ENCODE measurements at places on chromosomes 2 and 18.

DNA sequence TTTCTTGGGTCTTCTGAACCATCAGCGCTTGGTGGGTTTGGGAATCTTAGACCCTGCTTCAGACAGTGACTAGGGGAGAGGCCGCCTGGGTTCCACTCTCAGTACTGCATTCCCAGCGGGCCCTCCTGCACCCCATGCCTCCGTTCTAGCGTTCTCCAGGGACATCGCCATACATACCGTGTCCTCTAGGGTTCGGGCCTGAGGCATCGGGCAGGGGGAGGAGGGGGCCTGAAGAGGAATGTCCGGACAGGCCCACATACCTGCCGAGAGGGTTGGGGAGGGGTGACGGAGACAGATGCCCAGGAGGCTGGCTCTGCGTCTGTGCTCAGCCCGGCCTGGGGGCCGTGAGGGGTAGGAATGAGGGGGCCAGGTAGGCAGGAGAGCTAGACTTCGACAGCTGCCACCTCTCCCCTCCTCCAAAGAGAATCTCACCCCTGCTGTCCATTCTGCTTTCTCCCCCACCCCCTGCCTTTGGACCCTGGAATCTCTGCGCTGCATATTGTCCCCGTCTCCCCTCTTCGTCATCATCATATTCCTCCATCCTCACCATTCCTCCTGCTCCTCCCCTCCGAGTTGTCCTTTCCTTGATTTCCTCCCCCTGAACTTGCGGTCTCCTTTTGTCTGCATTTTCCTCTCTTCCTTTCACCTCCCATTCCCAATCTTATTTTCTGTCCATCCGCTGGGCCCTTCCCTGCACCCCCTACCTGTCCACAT is 7.8 kb upstream of the WNT10A start:
- DNase-seq = no peak

GRCh38 chr2:467892-468647 is 180.2 kb upstream of the ALKAL2 start:
- no peak for DNase-seq

DNA sequence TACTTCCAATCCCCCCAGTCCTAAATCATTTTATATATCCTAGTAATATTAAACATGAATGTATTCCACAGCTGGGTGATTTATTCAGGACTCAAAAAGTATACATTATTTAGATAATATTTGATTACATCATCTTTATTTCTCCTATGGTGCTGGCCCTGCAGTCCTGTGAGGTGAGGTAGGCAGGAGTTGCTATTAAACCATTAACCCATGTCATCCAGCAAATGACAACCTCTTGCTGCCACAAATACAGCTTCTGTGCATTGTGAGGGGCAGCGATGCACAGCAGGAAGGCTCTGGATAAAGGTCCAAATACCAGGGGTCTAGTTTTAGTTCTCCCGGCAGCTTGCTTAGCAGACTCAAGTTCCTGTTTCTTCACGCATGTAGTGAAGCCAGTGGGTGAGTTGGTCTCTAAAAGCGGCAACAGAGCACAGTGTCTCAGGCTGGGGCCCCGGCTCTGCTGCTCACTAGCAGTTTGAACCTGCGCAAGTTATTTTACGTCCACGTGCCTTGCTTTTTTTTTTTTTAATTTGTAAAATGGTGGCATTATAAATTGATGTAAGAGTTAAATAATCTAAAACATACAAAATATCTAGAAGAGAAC is 36.1 kb downstream of the INSIG2 start:
- no peak for DNase-seq

- no peak for DNase-seq
Observed at GRCh38 chr18:62539284-62540165, 16.7 kb downstream of the ZCCHC2 start.

DNA sequence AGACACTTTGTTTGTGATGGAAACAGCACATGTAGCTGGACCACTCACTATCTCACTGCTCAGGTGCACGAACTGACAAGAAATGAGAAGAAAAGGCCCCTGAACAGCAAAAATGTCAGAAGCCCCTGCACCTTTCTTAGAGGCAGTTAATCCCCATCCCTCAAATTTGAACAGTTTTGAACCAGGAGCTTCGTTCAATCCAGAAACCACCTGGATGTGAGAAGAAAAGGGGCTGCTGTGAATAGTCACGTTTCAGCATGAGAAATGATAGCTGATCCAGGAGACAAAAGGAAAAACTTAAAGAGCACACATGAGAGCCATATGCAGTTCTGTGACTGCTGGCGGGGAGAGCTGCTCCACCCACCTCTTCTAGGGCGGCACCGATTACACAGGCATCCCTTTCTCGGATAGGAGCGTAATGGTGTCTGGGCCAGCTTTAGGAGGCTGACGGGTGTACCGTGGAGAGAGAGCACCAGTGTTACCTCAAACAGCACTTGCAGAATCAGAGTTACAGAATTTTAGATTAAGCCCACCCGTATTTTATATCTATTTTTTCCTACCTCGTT is 117.0 kb upstream of the EML6 start:
- DNase-seq = no peak

DNA sequence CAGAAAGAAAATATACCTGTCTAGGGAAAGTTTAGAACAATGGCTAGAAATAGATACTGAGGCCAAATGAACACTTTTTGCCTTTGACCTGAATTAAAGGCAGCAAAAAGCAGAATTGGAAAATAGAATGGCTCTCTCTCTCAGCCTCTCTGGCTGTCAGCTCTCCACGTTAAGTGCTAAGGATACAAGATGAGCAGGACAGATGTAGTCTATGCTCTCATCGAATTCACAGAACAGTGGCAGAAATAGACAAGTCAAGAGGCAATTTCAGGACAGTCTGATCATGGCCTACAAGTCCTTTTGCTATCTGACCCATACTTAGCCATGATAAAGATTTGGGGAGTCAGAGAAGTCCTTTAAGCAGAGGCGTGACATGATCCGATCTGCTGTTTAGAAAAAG is 120.2 kb upstream of the CREB1 start:
- no peak for DNase-seq

DNA sequence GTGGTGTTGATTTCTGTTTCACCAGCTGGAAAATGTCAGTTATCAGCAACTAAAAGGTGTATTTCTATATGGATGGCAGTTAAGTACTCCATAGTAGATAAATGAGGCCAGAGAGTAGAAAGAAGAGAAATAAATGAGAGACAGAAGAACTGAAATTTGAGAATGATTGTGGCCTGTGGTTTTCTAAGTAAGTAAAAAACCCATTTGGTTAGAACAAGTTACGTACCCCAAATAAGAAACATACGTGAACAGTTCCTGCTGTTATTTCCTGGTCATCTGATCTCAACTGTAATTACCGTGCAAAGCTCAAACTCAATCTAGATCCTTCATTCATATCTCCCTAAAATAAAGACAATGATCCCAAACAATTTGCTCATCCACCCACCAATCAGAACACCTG is 181.3 kb downstream of the PID1 start:
- peak; percentile 32 for DNase-seq

GRCh38 chr18:23591011-23591410 is 4.7 kb upstream of the NPC1 start:
- DNase-seq = peak; percentile 28

DNA sequence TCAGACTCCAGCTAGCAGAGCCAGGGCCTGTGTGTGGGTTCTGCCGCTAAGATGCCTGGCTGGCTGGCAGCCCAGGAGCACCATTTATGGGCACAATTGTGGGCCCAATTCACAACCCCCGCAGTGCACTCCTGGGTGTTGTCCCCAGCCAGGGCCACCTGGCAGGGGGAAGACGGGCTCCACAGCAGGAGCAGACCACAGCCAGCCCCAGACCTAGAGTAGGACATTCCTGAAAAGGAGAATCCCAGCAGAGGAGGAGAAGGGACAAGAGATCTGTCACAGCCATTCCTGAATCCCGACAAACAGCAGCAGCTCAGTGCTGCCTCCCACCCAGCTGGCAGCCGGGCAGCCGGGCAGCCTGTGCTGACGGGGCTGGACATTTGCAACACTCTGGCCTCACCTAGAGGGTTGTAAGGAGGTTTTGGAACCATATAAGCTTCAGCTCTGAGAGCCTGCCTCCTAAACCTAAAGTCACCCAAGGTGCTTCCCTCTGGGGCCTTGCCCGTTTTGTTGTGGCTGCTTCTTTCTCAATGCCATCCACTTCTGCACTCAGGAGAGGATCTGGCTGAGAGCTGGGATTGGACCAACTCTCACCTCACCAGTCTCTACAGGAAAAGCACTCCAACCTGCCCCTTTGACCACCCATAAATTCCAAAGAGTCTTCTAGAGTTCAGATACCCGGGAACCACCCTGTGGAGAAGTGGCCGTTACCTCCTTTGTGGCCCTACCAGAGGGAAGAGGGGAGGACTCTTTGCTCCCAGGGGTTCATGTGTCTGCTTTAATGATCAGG is 4.1 kb upstream of the TMEM177 start:
- DNase-seq = no peak

GRCh38 chr18:75730249-75730648 is 302.7 kb upstream of the SMIM21 start:
- DNase-seq = no peak

GRCh38 chr2:190352668-190353536 is 9.5 kb downstream of the INPP1 start:
- no peak for DNase-seq

- peak; percentile 66 for DNase-seq
Observed at GRCh38 chr2:198309673-198310280, 505.4 kb downstream of the PLCL1 start.

GRCh38 chr2:88450925-88451810 is 1.3 kb downstream of the FOXI3 start:
- DNase-seq = no peak

- DNase-seq = no peak
Observed at GRCh38 chr2:232400256-232401015, 6.2 kb upstream of the ALPG start.

DNA sequence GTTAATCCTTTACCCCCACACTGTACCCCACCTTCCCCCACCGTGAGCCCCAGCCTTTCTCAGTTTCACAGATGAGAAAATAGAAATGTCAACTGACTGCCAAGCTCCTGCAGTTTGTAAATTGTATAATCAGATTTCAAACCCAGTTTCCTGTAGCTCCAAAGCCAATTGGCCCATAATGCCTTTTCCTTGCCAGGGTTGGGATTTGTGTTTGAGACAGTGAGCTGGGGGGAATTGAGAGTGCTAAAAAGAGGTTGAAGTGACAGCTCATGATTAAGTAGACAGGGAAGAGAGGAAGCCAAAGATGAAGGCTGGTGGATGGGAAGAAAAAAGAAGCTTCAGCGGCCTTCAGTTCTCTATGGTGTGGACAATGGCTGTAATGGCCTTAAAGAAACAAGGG is 10.7 kb downstream of the OSBPL6 start:
- DNase-seq = no peak

DNA sequence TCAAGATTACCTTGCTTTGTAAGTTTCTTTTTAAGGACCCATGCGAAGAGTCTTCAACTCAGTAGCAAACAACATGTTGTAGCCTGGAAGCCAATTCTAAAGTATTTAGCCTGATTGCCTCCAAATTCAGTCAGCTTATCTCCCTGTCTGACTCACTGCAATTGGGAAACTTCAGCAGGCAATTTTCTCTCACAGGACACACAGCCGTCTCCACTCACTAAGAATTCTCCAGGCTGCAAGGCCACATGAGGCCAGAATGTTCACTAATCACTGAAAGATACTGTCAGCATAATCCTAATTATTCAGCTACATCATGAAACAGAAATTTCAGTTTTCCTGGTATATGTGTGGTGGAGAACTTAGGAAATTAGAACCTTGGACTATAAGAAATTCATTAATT is 78.1 kb upstream of the PDE1A start:
- peak; percentile 96 for DNase-seq

GRCh38 chr18:57741273-57741672 is 61.8 kb downstream of the ATP8B1 start:
- no peak for DNase-seq

GRCh38 chr2:138536302-138536701 is 34.7 kb downstream of the SPOPL start:
- DNase-seq = peak; percentile 3

DNA sequence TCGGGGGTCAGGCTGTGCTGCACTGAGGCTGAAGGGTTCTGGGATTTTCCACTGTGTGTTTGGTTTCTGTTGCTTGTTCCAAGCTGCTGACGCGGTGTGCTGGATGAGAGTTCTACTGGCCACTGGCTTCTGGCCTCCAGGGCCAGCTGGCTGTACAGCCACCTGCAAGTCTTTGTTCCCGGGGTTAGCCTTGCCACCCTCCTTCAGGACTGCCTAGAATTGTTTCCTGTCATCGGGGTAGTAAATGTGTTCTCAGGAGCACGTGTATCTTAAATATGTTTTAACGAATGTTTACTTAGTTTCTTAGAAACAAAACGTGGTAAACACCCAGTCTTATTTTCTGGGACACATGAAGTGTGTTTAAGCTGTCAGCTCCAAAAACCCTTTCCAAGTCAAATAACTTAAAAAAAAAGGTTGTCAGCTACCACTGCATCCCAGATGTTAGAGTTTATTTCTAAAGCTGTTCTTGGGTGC is 231.2 kb downstream of the AGAP1 start:
- DNase-seq = peak; percentile 14

GRCh38 chr2:213834746-213835145 is 550.5 kb downstream of the SPAG16 start:
- DNase-seq = no peak

DNA sequence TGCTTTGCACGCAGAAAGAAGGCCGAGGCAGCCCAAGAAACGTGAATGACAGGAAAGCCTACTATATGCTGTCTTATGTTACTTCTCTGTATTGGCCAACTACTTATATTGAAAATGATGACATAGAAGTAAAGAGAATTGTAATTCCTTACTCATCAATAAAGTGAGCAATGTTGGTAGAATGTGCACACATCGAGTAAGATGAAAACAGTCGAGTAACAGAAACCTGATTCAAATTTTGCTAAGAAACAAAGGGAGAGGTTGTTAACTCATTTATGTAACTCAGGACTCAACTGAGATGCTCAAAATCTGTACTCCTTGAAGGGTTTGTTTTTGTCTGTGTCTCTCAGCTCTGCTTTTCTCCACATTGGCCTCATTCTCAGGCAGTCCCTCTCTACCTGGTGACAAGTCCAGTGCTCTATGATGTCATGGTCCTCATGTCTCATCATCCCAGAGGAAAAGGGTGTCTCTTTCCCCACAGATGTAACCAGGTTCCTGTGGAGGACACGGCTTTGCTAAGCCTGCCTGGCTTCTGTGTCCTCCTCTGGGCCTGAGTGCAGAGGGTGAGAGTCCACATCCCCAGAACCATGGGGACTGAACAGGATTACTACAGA is 30.3 kb upstream of the CCDC93 start:
- DNase-seq = no peak

- DNase-seq = peak; percentile 82
Observed at GRCh38 chr2:19369341-19369955, 11.0 kb upstream of the OSR1 start.

GRCh38 chr2:215447673-215448081 is 11.8 kb upstream of the FN1 start:
- DNase-seq = no peak

DNA sequence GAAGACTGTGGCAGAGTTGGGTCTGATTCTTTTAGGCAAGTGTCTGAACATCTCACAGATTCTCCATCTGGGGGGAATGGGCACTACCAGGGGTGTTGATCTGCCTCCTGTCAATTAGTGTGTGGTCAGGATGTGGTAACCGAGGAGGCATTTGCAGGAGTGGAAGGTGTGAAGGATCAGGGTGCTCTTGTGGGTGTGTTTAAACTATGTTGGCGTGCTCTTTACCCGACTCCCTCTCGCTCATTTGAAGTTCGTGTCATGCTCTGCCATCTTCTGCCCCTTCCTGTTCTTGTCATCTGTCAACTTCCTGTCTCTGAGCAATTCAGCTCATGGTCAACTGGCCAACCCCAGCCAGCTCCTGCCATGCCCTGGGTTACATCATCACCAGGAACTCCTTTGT is 107.9 kb downstream of the RTN4 start:
- DNase-seq = no peak
